ENCODE measurements at places on chromosomes 13 and 19.

DNA sequence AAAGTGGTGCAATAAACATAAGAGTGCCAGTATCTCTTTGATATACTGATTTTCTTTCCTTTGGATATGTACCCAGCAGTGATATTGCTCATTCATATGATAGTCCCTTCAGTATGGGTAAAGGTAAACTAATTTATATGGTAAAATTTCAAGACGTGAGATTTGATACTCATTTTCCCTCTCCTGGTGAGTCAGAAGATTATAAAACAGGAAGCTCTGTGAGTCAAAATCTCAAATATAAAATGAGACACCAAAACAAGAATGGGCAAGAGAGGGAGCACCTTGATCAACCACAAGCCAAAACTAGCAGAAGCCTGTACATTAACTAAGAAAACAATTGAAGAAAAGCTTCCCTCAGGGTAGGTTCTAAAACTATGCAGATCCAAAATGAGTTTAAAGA, 216.3 kb downstream of the SLITRK6 start:
- DNase-seq = no peak

DNA sequence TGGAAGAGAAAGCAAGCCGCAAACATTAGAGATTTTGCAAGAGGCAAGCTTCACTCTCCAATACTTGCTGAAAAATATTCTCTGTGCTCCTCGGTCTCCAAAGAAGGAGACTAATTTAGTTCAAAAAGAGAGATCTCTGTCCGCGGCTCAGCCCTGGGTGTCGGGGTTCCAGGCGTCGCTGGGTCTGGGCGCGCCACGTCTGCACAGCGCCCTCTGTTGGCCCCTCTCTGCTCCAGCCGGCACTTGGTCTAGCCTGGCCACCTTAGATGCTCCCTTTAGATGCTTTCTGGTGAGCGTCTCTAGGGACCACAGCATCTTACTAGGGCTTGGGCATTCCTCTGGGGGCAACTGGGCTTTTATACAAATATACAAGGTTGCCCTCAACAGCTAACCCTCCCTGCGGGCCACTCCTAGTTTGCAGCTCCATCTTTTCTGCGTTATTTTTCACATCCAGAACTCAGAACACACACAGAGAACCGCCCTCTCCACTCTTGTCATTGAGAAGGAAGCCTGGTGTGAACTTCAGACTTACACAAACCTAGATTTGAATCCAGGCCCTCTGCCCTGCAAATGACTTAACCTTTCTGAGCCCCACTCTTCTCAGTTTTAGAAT, 78.3 kb downstream of the CYSLTR2 start:
- peak; percentile 6 for DNase-seq

GRCh38 chr19:5240011-5240410, 100.6 kb downstream of the PTPRS start:
- DNase-seq = no peak

GRCh38 chr19:50759886-50760285, 10.4 kb upstream of the GPR32 start:
- no peak for DNase-seq

DNA sequence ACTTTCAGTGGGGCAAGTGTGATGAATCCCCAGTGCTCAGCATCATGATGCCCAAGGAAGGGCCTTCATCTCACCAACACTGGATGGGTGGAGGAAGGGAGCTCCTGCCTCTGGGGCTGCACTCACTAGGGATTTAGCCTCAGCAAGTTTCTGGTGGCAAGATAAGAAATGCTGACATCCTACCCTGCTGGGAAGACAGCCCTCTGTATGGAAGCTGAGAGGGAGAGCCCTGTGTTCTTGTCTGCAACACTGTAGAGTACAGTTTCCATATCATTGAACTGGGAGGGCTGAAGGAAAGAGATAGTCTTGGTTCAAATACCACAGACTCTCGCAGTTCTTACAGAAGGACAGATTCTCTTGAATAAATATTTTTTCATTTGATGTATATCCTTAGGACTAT, 7.3 kb upstream of the ZNF460 start:
- DNase-seq = no peak

GRCh38 chr19:35977446-35978222, 17.4 kb upstream of the SDHAF1 start:
- no peak for DNase-seq

GRCh38 chr19:48303367-48303766, 22.0 kb upstream of the EMP3 start:
- DNase-seq = no peak

DNA sequence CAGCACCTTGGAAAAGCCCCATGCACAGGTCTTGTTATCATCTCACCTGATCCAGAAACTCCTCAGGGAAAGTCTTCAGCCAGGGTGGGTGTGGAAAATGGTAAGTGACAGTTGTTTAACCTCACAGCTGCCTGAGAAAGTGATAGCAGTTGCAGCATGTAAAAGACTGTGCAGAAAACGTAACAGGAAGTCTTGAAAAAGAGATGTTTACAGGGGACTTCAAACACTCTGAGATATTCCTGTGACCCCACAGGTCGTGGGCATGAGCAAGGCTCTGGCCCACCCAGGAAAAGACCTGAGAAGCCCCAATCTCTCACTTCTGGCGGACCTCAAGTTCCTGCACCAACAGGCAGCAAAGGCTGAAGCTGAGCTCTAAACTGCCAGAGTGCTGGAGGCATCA, 826.9 kb downstream of the UQCRFS1 start:
- no peak for DNase-seq

DNA sequence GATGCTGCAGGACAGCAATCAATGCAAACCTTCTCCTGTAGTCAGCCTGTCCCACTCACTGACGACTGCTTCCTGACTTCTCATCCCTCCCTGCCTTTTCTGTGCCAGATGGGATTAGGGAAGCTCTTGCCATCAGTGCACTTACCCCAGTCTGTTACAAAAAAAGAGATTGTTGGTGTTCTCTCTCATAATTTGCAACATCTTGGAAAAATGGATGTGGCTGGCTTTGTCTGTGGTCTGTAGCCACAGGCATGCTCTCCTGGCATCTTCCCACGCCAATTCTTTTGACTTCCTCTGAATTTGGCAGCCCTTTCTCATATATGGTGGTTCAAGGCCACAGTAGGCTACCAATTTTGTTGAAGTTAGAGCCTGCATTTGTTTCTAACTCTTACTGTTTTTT, 11.6 kb upstream of the HTR2A start:
- no peak for DNase-seq

GRCh38 chr19:37007587-37008220, 70.5 kb upstream of the ZNF420 start:
- peak; percentile 8 for DNase-seq

DNA sequence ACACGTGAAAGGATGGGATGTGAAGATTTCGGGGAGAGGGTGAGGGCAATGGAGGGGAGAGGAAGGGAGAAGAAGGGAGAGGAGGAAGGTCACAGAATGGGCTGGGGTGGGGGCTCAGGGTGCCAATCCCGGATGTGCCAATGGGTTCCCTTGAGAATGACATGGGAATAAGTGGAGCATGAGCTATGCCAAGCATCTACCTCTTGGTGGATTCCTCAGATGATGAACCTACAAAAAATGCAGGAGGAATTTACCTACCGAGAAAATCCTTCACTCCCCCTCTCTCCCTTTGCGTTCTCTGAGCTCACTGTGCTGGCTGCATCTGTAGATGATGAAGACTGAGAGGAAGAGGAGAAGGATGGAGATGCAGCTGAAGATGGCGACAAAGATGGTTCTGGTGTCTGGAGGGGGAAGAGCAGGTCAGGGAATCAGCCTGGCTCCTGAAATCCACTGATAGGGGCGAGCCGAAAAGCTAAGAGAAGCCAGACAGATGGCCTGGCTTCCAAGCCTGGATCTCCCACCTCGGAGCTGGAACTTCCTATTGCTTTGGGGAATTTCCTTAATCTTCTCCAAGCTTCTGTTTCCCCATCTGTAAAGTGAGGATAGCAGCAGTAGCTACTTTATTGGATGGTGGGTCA, 21.6 kb downstream of the VSTM1 start:
- no peak for DNase-seq

DNA sequence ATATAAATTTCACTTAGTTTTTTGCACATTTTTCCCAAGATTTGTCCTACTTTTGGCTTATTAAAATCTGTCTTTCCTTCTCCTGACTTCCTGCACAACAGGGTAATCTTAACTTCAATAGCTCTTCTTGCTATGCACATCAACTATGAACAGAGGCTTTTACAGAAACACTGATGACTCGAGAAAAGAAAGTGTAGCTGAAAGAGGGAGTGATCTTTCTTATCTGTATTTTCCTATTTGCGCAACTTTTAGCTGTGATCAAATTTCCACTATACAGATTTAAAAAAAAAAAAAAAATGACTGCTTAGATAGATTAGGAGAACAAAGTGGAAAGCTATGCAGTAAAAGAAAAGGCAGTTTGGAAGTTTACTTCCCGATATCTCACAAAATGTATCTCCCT, 406.9 kb downstream of the LIG4 start:
- DNase-seq = no peak

DNA sequence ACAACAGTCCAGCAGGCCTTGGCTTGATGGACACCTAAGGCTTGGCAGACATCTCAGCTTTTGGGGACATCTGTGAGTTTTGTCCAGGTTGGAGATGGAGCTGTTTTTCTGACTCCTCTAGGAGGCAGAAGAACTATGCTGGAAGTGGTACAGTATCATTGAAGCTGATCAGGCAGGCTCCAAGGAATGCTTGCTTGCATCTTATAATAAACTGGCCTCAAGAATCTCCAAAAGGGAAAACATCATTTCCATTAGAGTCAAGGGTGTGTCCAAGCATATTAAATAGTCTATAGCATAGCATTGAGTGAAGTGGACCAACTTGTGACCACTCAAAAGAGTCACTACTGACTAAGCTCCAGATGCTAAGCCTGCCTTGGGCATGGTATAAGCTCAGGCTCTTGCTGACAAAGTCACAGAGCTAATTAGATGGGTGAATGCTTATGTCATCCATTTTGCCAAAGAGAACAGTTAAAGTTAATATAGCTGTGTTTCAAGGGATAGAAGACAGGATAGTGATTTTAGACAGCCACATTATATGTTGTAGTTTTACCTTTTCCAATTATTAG, 216.0 kb downstream of the DNAJC15 start:
- DNase-seq = no peak

GRCh38 chr13:33639626-33640080, 178.3 kb upstream of the RFC3 start:
- DNase-seq = no peak

Data from stimulated activated CD4-positive, alpha-beta T cell treated with anti-CD3 and anti-CD28 coated beads, Interleukin-1b, Interleukin-23, amount 100 ng/mL, for 1 hour (primary cell).